ENCODE measurements at places on chromosomes 1 and 21.

DNA sequence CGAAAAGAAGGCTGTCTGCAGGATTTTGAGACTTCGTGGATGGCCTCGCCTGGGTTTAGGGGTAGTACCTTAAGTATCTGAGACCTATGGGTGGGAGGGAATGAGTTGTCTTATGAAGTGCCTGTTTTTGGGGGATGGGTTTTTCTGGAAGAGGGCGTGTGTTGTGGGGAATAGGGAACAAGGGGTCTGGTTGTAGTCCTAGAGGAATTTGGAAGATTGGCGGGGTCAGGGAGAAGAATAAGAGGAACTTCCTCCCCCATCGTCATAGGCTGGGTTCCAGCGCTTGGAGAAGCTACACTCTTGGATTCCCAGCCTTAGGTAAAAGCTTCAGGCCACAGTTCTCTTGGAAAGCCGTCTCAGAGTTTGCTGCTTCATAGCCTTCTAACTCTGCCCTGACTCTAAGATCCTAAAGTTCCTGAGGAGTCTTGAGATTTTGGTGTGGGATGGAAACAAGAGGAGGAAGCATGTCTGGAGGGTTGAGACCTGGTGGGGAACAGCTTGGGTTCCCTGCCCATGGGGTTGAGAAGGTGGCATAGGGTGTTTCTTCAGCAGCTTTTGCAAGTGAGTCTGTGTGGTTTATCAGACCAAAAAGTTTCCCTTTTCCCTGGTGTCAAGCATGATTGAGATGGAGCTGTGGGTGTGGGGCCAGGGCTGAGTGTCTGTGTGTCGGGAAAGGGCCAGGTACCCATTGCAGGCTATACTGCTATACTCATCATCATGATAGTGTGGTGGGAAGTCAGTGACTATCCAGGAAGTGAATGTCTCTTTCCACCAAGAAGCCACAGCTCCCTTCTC, 1.8 kb downstream of the VANGL2 start:
- no peak for DNase-seq

DNA sequence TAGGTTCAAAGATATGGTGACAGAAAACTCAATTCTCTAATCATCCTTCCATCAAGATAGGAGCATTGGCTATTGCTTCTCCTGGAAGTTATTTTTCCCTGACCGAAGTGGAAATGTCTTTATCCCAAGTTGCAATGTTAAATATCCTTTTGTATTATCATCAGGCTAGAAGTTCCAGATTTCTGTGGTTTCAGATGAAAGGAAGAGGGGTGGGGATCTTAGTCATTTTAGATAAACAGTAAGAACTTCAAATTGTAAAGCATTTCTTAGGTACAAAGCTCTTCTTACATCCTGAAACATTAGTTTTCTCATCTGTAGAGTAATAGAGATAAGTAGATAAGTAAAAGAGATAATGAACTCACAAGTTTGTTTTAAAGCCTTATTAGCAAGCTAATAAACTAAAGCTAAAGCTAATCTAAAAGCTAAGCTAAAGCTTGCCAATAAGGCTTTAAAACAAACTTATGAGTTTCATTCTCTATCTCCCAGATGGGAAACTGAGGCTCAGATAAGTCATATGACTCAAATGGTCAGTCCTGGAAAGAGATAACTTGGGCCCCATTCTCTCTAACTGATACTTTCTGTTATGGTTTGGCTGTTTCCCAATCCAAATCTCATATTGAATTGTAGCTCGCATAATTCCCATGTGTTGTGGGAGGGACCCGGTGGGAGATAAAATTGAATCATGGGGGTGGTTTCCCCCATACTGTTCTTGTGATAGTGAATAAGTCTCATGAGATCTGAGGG, 99.2 kb upstream of the KCNK2 start:
- DNase-seq = no peak

- no peak for DNase-seq
Measured at GRCh38 chr1:26696654-26697430, 1.0 kb downstream of the ARID1A start.

DNA sequence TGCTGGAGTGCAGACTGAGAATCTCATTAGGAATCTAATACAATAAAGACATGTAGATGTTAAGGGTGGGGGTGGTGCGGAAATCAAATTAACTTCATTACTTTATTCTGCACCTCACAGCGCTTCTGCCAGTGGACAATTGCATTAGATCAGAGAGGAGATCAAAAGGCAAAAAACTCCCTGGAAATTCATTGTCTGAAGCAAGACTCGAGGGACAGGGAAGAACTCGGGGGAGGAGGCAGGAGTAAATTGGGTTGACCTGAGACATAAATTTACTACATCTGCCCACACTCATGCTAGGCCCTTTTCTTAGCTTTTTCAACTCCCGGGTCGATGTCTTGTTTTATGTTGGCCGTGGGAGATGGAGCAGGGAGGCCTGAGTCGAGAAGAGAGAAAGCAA, 315.4 kb downstream of the SPATA17 start:
- no peak for DNase-seq

- DNase-seq = no peak
Measured at GRCh38 chr21:41954654-41955499, 1.1 kb upstream of the C2CD2 start.

- no peak for DNase-seq
Measured at GRCh38 chr1:148161053-148161901, 9.2 kb upstream of the NBPF11 start.

DNA sequence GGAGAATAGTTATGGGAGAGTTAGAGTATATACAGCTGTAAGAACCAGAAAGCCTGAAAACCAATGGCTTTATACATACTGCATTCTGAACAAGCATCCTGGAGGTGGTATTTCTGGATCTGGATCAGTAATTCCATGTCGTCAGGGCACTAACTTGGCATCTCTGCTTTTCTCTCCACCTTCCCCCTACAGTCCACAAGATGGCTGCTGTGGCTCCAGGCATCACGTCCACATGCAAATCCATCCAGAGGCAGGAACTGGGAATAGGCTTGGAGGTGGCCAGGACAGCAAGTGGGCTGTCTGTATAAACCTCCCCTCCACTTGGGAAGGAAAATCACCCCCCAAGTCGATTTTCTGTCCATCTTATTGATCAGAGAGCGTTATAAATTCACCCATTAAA, 86.2 kb upstream of the WDR26 start:
- no peak for DNase-seq

DNA sequence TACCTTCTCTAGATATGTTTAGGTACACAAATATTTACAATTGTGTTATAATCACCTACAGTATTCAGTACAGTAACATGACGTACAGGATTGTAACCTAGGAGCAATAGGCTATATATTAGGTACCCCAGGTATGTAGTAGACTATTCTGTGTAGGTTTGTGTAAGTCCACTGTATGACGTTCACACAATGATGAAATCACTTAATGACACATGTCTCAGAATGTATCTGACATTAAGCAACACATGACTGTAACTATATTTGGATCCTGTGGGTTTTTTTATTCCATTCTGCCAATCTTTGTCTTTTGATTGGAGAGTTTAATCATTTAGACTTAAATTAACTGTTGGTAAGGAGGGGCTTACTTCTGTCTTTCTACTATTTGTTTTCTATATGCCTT, 52.1 kb downstream of the STYXL2 start:
- DNase-seq = no peak

DNA sequence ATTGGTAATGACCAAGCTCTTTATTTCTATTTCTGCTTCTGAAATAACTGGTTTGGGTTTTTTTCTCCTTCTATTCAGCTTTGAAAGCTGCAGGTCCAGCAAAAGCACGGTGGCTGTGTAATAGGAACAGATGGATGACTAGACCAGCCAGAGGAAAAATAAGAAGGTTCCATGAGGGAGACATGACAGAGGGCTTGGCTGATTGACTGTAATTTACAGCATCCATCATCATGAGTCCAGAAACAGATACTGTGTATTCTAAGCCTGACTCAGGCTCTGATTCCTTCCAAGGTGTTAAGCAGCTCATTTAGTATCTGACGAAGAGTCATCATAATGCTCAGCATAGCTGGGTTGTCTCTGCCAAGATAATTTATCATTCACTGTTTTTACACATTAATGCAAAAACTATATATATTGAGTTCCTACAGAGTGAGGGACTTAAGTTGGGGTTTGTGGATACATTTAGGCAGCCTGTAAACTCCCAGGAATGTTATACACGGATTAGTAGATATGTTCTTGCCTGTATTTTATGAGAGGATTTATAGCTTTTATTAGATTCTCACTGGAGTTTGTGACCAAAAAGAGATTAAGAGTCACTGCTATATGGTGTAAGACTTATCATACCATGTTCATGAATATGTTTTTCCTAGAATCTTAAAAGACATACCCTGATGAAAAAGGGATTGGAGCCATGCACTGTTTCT, 72.6 kb downstream of the SGIP1 start:
- no peak for DNase-seq

- peak; percentile 15 for DNase-seq
Measured at GRCh38 chr1:237677979-237678378, 212.7 kb downstream of the ZP4 start.

DNA sequence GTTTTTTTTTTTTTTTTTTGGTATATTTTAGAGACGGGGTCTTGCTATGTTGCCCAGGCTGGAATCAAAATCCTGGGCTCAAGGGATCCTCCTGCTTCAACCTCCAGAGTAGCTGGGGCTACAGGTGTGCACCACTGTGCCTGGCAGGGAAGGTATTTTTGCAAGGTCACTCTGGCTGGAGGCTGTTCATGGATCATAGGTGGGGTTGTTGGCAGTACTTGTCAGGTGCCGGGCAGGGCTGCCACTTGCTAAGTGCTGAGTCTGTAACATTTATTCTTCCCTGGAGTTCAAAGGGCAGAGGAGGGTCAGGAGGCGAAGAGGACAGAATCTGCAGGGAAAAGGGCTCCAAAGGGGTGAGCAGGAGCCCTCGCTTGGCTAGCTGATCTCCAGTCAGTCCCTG, 24.1 kb downstream of the A3GALT2 start:
- no peak for DNase-seq

DNA sequence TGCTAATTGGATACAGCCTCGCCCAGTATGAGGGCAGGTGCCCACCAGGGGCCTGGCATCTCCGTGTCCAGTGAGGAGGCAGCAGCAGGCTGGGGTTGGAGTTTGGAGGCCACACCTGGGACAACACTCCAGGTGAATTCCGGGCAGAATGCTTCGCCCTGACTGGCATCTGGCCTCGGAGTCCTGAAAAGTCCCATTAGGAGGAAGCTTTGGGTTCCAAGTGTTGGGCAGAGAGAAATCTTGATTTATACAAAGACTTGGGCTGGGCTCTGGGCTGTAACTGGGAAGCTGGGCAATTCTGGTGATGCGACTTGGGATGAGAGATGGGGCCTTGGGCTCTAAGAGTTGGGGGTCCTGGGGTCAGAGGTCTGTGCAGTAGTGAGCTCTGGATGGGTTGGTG, 48.1 kb upstream of the CSF3R start:
- DNase-seq = no peak

DNA sequence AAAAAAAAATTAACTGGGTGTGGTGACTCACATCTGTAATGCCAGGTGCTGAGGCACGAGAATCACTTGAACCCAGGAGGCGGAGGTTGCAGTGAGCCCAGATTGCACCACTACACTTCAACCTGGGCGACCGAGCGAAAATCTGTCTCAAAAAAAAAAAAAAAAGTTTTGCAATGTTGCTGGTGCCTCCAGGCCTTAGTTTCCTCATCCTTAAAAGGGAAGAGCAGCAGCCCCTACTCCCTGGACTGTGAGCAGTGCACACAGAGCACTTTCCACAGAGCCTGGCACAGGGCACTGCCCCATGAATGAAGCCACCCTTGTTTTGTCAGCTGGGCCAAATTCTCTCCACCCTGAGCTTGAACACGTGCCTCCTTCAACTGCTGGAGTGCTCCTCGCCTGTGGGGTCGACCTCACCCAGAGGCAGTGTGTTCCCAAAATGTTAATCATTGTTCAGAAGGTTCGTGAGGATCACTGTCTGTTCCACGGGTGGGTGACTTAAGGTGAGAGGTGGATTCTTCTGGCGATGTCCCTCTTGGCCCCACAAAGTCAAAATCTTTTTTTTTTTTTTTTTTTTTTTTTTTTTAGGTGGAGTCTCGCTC, 152.1 kb upstream of the TMEM51 start:
- DNase-seq = no peak
